Right atrium auricular region (tissue), 2 donors: ENCODE measurements at places on chromosomes 7 and 10. TPM values are rescaled to one million over a fixed set of nuclear protein-coding genes. Genes with fewer than 3 reads are reported as not detected.

The ACSM6 gene
- not detected for total RNA-seq

The H2BK1 gene
- not detected for total RNA-seq

DNA sequence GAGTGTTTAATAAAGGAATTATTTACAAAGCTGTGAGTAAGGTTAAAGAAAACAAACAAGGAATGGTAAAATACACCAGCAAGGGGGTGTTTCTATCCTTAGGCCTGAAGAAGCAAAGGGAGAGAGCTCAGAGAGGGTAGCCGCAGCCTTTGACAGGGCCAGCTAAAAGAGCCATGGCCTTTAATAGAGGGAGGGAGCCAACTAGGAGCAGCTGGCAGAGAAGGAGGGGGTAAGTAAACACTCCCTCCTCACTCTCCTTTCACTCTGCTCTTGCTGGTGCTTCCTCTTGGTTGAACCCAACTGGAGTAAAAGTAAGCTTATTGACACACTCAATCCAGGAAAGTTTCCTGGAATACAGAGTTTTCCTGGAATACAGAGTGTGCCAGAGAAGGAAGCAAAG lies 87.5 kb downstream of the CH25H start:
- H3K36me3 ChIP-seq: no peaks in the 10 kb centered on the region
- H3K27ac ChIP-seq: no peak overlapping the region
- H3K4me3 ChIP-seq: no peak overlapping the region
- DNase-seq: no peak
- H3K4me1 ChIP-seq: no peaks in the 10 kb centered on the region

- H3K27me3 ChIP-seq: no peaks in the 10 kb centered on the region
- DNase-seq: no peak
- no peaks in the 10 kb centered on the region for H3K36me3 ChIP-seq
- H3K27ac ChIP-seq: peak overlapping the region; percentile 5
These were observed 5.5 kb upstream of the OPN1SW start for GRCh38 chr7:128781126-128781525.

GRCh38 chr10:87596351-87596750 lies 63.3 kb upstream of the PAPSS2 start:
- peaks cover 6% of the 10 kb centered on the region for H3K4me1 ChIP-seq
- H3K27ac ChIP-seq: no peak overlapping the region
- no peaks in the 10 kb centered on the region for H3K27me3 ChIP-seq

DNA sequence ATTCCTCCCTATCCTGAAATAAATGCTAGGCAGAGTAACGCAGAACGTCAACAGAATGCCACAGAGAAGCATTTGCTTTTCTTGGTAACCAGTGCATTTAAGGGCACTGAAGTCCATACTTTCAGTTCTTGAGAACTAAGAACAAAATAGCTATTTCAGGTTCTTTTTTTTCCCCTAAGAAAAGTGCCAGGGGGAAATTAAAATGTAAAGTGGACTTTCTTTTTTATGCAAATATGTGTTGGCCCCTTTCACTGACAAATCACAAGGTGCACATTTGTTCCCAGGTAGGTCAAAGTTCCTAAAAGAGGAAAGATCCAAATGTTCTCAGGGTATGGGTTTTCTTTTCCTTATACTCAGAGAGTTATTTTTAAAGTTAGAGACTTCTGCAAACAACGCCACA lies 151.5 kb downstream of the HPSE2 start:
- no peaks in the 10 kb centered on the region for H3K27me3 ChIP-seq
- no peaks in the 10 kb centered on the region for H3K4me1 ChIP-seq
- no peak overlapping the region for H3K27ac ChIP-seq
- DNase-seq: no peak
- H3K4me3 ChIP-seq: no peak overlapping the region

DNA sequence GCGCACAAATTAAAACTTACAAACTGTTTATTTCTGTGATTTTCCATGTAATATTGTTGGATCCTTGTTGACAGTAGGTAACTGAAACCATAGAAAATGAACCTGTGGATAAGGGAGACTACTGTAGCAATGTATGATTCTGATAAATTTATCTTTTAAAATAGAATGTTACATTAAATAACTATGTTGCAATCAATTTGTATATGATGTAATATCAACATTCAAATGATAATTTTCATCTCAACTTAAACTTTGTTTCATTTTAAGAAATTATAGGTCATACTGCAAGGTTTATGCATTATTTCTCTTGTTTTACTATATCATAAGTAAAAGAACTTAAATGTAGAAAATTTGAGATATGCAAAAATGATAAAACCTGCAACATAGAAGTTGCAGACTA lies 718.0 kb upstream of the MBL2 start:
- no peaks in the 10 kb centered on the region for H3K27me3 ChIP-seq
- DNase-seq: no peak
- H3K27ac ChIP-seq: no peak overlapping the region
- no peaks in the 10 kb centered on the region for H3K4me1 ChIP-seq
